ENCODE measurements at places on chromosomes 12 and 14. TPM values are rescaled to one million over a fixed set of nuclear protein-coding genes. Genes with fewer than 3 reads are reported as not detected.

TSHR gene
- not detected for total RNA-seq

DAAM1 gene
- total RNA-seq, result 40.6 TPM

CCDC175 gene
- not detected for total RNA-seq

PRR4 gene
- not detected for total RNA-seq

TPPP2 gene
- not detected for total RNA-seq

OTOGL gene
- total RNA-seq, result not detected

KRT75 gene
- not detected for total RNA-seq

KRT74 gene
- total RNA-seq, result not detected

JAG2 gene
- total RNA-seq, result 40.6 TPM

DNA sequence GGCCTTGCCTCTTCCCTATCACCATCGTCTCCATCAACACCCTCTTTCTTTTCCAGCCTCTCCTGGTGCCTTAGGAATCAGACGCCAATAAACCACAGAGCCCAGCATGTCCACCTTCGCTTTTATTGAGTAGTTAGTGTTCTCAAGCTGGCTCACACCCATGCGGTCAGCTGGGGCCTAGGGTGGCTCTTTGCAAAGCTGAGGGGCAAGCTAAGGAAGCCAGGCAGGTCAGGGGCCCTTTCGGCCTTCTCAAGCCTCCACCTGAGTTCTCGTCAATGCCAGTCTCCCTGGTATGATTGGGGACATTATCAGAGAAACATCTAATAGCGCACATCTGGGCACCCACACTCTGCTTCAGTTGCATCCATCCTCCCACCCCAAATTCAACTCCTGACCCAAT, 737 bp upstream of the TEX52 start:
- H3K4me1 ChIP-seq, result no peaks in the 10 kb centered on the region
- no peak for DNase-seq
- H3K36me3 ChIP-seq, result peaks cover 4% of the 10 kb centered on the region
- no peak overlapping the region for H3K27ac ChIP-seq
- no peak overlapping the region for H3K4me3 ChIP-seq

DNA sequence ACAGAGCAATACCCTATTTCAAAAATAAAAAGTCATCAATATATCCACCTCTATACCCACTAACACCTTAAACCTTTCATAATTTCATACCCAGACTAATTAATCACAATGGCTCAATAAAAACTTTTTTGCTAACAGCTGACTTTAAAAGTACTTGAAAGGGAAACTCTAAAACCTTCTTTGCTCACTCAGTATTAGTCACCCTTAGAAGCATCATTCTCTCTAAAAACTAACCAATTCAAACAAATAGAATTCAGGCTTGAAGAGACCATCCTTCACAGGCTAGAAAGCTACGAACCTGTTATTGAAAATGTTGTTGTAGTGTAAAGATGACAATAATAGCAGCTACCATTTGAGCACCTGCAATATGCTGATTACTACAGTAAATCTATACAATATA, 37.2 kb downstream of the HECTD1 start:
- H3K36me3 ChIP-seq, result peaks cover 97% of the 10 kb centered on the region
- DNase-seq, result no peak
- H3K27ac ChIP-seq, result no peak overlapping the region
- no peaks in the 10 kb centered on the region for H3K27me3 ChIP-seq
- H3K4me3 ChIP-seq, result no peak overlapping the region

DNA sequence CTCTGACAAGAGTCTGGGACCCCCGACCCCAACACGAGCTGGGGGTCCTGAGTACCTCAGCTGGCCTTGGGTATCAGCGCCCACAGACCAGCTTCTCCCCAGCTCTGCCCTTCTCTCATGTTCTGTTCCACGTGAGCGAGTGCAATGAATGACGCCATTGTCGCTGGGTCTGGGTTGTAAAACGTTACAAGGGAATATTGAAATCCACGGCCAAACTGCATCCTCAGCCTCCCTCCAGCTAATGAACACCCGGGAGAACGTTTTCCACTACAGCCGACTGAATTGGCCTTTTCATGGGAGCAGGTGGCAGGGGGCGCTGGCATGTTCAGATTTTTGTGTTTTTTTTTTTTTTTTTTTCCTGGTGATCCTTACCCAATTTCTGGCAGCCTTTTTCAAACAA, 34.7 kb downstream of the TBX5 start:
- no peak for DNase-seq
- H3K36me3 ChIP-seq, result no peaks in the 10 kb centered on the region
- H3K4me3 ChIP-seq, result no peak overlapping the region
- H3K27me3 ChIP-seq, result no peaks in the 10 kb centered on the region
- no peak overlapping the region for H3K27ac ChIP-seq
- H3K4me1 ChIP-seq, result no peaks in the 10 kb centered on the region

DNA sequence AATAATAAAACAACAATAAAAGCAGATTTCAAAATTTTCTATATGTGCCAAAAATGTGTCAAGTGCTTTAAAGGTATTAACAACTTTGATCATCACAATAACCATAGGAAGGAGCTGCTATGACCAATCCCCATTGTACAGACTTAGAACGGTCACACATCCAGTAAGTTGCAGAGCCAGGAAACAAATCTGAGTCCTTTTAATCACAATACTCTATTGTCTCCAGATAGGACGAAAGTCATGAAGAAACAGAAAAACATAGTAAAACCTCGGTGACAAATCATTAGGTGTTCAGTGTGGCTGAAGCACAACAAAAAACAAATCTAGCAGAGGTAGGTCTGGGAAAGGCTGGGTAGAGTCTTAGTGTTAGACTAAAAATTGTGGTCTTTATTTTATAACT, 178.8 kb downstream of the GRIP1 start:
- H3K4me1 ChIP-seq, result no peaks in the 10 kb centered on the region
- no peak overlapping the region for H3K4me3 ChIP-seq
- H3K27ac ChIP-seq, result no peak overlapping the region
- no peak for DNase-seq
- no peaks in the 10 kb centered on the region for H3K27me3 ChIP-seq

- H3K4me1 ChIP-seq, result peaks cover 62% of the 10 kb centered on the region
- no peak overlapping the region for H3K4me3 ChIP-seq
- H3K27ac ChIP-seq, result no peak overlapping the region
- H3K36me3 ChIP-seq, result no peaks in the 10 kb centered on the region
Observed at GRCh38 chr14:56145965-56146364, 27.8 kb downstream of the PELI2 start.

DNA sequence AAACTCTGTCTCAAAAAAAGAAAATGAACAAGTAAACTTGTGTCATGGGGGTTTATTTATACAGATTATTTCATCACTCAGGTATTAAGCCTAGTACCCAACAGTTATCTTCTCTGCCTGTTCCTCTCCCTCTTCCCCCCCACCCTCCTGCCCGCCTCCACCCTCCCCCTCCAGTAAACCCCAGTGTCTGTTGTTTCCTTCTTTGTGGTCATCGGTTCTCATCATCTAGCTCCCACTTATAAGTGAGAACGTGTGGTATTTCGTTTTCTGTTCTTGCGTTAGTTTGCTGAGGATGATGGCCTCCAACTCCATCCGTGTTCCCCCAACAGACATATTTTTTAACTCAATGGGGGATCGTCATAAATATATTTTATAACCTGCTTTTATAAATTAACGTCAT, 12.3 kb downstream of the IL31 start:
- DNase-seq, result no peak
- no peaks in the 10 kb centered on the region for H3K4me1 ChIP-seq
- H3K36me3 ChIP-seq, result peaks cover 5% of the 10 kb centered on the region
- H3K4me3 ChIP-seq, result no peak overlapping the region

- H3K36me3 ChIP-seq, result no peaks in the 10 kb centered on the region
- H3K4me3 ChIP-seq, result peak within 1 kb of the TSS; percentile 41
- no peak within 1 kb of the TSS for H3K27ac ChIP-seq
- DNase-seq, result peak; percentile 59
Observed at GRCh38 chr12:85280165-85280983, at the start of gene ALX1. Gene ALX1 (plus strand): TSS chr12:85280220. CDS start chr12:85280262, 42 bp downstream.

DNA sequence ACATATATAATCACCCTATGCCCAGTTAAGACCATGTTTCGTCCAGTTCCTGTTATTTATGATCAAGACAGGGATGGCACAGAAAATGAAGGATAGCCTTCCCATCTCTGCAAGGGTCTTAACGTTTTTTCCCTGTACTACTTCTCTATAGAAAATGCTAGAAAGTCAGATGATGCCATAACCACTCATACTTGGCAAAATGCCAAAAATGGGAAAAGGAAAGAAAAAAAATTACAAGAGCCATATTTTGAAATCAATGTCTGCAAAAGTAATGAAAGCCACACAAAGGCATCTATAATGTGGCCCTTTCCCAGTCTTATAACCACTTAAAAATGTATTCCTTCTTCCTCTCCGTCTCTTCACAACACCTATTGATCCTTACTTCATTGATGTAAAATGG, 1.8 kb upstream of the MYL6B start:
- no peaks in the 10 kb centered on the region for H3K27me3 ChIP-seq
- no peak overlapping the region for H3K4me3 ChIP-seq
- H3K27ac ChIP-seq, result no peak overlapping the region

DNA sequence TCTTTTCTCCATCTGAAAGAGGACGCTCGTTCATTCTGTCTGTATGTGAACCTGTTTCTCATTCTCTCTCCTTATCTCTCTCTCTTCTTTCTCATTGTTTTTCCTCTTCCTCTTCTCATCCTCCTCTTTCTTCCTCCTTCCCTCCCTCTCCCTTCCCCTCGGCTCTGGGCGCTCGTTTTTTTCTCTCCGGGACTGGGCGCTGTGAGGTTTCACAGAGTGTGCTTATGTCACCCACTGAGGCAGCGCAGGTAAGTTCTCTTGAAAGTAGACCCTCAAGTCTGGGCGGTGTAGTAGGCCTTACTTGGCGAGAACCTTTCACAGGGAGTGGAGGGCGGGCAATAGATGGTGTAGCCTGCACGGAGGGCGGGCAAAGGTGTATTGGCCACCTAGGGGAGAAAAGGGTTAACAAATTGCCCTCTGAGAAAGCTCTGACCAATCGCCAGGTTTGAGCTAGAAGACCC, 4.5 kb upstream of the SIX1 start:
- H3K36me3 ChIP-seq, result no peaks in the 10 kb centered on the region
- H3K27ac ChIP-seq, result no peak overlapping the region
- H3K4me1 ChIP-seq, result peaks cover 51% of the 10 kb centered on the region
- no peak for DNase-seq

DNA sequence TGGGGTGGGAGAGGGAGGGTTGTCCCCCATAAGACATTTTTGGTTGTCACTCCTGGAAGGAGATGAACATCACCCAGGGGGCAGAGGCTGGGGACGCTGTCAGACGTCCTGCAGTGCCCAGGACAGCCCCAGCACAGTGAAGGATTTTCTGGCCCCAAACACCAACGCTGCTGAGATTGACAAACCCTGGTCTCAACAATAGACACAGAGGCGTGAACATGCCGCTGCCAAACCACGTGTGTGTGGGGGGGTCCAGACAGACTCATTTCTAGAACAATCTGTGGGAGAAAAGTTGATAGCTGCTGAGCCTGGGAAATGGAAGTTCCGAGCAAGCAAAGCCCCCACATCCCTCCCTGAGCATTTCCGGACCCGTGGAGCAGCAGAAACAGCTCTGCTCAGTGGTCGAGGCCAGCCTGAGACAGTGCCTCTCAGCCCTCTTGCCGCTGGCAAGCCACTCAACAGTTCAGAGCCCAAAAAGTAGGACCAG, 43.8 kb upstream of the CLMN start:
- H3K4me3 ChIP-seq, result no peak overlapping the region
- H3K27ac ChIP-seq, result no peak overlapping the region
- H3K27me3 ChIP-seq, result peaks cover 34% of the 10 kb centered on the region
- no peaks in the 10 kb centered on the region for H3K36me3 ChIP-seq

DNA sequence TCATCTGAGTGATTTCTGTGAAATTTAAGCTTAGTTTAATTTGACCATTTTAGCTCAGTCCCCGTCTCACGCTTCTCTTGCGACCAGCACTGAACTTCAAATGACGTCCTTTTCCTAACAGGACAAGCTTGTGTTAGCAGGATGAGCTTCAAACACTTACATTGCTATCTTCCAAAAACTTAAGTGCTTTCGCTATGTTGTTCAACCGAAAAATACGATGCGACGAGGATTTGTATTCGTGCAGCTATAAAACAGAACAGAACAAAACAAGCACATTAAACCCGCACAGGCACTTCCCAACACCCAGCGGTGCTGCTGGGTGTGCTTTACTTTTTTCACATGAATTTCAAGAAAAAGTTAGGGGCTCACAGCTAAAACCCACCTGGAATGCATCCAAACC, 64.2 kb upstream of the DICER1 start:
- H3K36me3 ChIP-seq, result peaks cover 35% of the 10 kb centered on the region
- no peaks in the 10 kb centered on the region for H3K27me3 ChIP-seq
- H3K27ac ChIP-seq, result no peak overlapping the region

- DNase-seq, result no peak
- no peak overlapping the region for H3K4me3 ChIP-seq
- H3K4me1 ChIP-seq, result no peaks in the 10 kb centered on the region
- H3K36me3 ChIP-seq, result no peaks in the 10 kb centered on the region
- no peaks in the 10 kb centered on the region for H3K27me3 ChIP-seq
Observed at GRCh38 chr14:100114109-100114765, 45.2 kb downstream of the DEGS2 start.

DNA sequence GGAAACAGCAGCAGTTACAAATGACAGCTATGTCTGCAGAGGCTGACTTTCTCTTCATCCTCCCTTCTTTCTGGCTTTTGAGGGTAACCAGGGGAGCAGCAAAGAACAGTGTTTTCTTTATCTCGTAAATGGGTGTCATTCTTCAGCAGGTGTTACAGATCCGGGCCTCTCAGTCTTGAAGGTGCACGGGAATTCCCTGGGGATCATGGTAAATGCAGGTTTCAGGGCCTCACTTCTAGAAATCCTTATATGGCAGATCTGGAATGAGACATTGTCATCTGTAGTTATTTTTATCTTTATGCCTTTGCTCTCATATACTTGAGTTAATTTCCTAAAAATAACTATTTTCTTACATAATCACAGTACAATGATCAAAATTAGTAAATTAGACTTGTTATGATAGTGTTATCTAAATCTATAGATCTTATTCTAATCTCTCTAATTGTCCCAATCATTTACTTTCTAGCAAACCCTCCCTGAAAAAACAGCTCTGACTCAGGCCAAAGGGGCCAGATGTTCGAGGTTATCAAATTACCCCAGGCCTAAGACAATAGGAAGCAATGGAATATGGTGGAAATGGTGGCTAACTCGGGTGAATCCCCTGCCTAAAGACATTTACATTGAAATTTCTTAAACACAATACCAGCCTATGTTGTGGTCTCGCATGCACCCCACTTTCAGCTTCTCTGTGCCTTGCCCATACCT, 145.0 kb downstream of the CAND1 start:
- peaks cover 7% of the 10 kb centered on the region for H3K4me1 ChIP-seq
- no peaks in the 10 kb centered on the region for H3K36me3 ChIP-seq
- no peak overlapping the region for H3K27ac ChIP-seq
- H3K27me3 ChIP-seq, result no peaks in the 10 kb centered on the region
- H3K4me3 ChIP-seq, result no peak overlapping the region

GRCh38 chr12:107642240-107642639, 43.4 kb upstream of the PWP1 start:
- no peaks in the 10 kb centered on the region for H3K36me3 ChIP-seq
- no peak for DNase-seq
- no peaks in the 10 kb centered on the region for H3K27me3 ChIP-seq

- H3K36me3 ChIP-seq, result no peaks in the 10 kb centered on the region
- no peaks in the 10 kb centered on the region for H3K27me3 ChIP-seq
- DNase-seq, result no peak
- no peak overlapping the region for H3K27ac ChIP-seq
Observed at GRCh38 chr12:11785712-11786111, 136.2 kb downstream of the ETV6 start.
